ENCODE measurements at places on chromosomes 5 and 9.

- no peak for DNase-seq
Observed at GRCh38 chr9:101172616-101173015, 144.1 kb downstream of the PLPPR1 start.

DNA sequence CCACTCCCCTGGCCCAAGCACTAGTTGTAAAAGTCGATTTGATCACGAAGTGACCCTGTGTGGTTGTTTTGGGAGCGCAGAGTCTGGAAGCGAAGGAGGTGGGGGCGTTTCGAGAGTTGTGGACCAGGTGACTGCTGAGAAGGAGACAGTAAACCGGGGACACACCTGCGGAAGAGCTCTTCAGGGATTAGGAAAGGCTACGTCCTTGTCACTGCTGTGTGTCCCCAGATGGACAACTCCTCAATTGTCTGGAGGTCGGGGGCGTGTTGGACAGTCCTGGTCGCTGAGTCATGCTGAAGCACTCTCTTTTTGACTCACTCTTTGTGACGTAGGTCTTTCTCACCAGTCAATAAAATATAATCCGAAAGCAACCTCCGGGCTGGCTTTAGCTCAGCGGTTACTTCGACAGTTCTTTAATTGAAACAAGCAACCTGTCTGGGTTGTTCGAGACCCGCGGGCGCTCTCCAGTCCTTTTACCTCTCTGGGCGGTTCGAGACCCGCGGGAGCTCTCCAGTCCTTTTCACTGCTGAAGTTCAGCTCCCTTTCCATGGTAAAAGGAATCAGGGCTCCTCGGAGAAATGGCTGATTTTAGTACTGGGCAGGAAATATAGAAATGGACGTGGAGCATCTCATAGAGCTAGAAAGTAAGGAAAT lies 10.8 kb downstream of the ZMAT2 start:
- peak; percentile 74 for DNase-seq

DNA sequence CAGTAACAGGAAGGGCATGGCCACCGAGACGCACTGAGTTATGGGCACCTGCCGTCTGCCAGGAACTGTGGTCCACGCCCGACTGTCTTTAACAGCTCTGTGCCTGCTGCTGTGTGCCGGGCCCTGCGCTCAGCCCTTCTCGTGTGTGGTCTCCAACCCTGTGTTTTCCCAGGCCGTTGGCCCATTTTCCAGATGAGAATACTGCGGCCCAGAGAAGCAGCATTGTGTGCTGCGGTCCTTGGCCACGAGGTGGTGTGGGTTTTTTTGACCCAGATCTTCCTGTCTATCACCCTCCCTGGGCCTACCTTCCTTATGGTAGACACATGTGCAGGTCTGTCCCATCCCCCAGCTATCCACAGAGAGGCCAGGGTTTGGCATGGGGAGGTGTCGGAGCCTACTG lies 47.0 kb downstream of the RXRA start:
- DNase-seq: no peak

DNA sequence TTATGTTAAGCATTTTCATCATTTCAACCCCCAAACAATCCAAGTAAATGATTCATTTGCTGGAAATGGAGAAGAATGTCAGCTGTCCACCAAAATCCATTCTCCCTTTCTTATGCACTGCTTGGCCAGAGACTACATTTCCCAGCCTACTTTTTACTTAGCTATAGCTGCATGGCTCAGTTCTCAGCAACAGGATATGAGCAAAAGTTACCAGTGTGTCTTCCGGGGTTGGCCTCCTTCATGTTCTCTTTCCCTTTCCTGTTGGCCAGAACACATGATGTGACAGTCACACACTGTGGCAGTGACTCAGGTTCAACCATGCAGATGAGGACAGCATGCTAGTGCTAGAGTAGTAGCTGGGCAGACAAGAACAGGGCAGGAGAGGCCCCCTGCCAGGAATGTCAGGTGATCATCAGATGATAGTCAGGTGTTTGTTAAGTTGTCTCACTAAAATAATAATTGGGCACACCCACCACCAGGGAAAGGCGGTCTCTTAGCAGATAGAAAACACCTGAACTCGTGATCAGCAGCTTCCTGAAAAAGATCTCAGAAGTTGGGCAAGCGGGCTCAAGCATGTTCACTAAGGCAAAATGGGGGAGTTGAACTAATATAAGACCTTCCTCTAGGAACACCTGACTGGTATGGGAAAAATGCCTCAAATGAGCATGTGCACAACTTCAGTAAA lies 12.2 kb downstream of the GPR150 start:
- DNase-seq: no peak

GRCh38 chr5:119948162-119948561 lies 318.8 kb downstream of the FAM170A start:
- DNase-seq: no peak

GRCh38 chr9:107336718-107337360 lies 53.8 kb downstream of the RAD23B start:
- DNase-seq: no peak

Measured in right kidney (tissue), 9 donors.